Stimulated activated CD4-positive, alpha-beta T cell treated with anti-CD3 and anti-CD28 coated beads, Interleukin-1b, Interleukin-23, amount 100 ng/mL, for 48 hours (primary cell): ENCODE measurements at places on chromosomes 4 and X.

- no peak for DNase-seq
Measured at GRCh38 chr4:911871-912490, 20.1 kb downstream of the GAK start.

DNA sequence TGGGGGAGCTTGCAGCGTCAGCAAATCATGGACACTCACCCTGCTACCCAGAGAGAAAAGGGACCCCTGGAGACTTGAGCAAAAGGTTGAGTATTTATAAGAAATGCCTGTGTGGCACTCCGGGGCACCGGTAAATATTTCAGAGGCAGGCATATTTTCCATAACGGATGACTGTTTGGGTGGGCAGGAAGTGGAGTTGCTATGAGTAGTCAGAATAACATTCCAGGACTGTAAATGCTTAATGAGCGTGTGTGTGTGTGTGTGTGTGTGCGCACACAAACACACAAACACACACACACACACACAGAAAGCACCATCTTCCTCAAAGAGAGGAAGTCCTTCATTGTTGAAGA is 74.6 kb downstream of the MXRA5 start:
- DNase-seq: no peak

DNA sequence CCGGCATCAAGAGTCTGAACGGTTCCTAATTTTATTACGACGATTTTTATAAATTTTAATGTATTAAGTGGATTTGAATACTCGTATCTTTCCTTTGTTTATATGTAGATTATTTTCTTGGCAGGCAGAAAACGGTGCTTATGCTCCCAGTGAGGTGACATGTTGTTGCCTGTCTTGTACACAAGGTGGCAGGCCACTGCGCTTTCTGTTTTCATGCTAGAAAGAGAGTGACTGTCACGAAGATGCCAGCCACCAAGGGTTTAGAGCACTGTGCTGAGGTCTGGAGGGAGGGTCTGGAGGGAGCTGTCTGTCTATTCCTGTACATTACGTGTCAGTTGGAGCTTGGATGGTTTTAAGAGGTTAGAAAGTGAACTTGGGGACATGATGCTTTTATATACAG is 87.7 kb downstream of the SHROOM2 start:
- DNase-seq: peak; percentile 45

- DNase-seq: no peak
Measured at GRCh38 chr4:33086331-33086925, 2366.3 kb downstream of the PCDH7 start.

DNA sequence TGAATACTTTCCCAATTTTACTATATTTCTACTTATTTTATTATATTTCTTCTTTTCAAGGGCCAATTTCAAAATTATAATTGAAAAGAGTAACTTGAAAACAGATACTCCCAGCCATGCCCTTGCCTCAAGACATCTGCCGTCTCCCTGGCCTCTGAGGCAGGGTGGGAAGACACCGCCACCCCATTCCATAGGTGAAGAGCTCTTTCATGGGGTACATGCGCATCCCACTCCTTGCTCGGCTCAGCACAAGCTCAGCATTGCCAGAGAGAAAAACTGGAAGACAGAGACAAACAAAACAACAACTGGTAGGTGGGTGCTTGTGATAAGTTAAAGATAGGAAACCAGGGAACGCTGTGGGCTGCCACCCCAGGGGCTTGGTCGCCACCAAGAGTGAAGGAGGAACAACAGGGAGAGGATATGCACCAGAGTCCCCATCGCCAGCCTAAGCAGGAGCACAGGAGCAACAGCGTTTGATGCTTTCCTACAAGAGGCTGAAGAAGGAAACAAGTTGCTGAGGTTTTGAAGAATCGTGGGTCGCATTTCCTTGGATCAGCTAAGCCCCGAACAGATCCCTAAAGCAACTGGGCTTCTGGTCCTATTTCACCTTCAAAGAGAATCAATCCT is 11.3 kb downstream of the TMEM154 start:
- DNase-seq: no peak

- no peak for DNase-seq
Measured at GRCh38 chrX:20906571-20906970, 467.6 kb upstream of the CNKSR2 start.
